ENCODE measurements at places on chromosomes 1 and 21.
A peak's percentile ranks its signal among the peaks of the same experiment; 100 is the strongest.

DNA sequence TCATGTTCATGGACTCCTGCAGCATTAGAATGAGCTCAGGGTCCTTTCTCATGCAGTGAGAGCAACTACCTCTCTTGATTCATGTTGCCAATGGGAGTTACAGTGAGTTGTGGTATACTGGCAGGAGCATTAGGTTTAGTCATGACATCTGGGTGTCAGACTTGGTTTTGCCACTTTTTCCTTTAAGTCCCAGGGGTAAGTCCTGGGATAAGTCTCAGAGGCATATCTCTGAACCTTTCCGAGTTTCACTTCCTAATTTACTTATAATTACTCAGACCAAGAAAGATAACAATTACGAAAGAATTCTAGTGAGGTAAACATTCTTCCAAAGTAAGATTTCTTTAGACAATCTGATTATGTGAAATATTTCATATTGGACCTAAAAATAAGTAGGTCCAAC, 606.0 kb downstream of the SMYD3 start:
- no peak for DNase-seq

DNA sequence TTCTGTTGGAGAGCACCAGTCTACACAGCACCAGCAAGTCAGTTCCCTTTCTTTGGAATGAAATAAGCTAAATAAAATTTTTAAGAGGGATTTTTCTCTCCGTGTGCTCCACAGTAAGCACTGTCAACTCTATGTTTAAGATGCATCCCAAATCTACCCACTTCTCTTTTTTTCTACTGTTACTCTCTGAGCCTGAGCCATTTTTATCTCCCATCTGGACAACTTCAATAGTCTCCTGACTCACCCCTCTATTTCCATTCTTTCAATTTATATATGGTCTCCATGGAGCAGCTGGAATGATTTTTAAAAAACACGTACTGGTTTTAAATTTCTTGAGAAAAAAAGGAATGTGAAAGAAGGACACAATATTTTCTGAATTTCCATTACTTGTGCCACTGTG, 24.7 kb upstream of the CCT8 start:
- DNase-seq: no peak

- DNase-seq: no peak
Measured at GRCh38 chr1:227490478-227490877, 72.9 kb upstream of the ZNF678 start.

GRCh38 chr1:162074276-162075005, 5.0 kb downstream of the NOS1AP start:
- peak; percentile 24 for DNase-seq

GRCh38 chr21:46056450-46056903, 41.4 kb upstream of the COL6A2 start:
- no peak for DNase-seq

GRCh38 chr1:156592158-156592909, 758 bp downstream of the NAXE start:
- DNase-seq: no peak

- DNase-seq: no peak
Measured at GRCh38 chr1:71561206-71561605, 480.4 kb upstream of the ZRANB2 start.

- DNase-seq: no peak
Measured at GRCh38 chr1:20785907-20786252, 1.2 kb downstream of the HP1BP3 start.

GRCh38 chr1:51847294-51847920, 31.1 kb downstream of the NRDC start:
- DNase-seq: no peak

GRCh38 chr1:107767156-107767582, 197.8 kb downstream of the VAV3 start:
- peak; percentile 94 for DNase-seq

- DNase-seq: no peak
Measured at GRCh38 chr1:37914719-37915475, 32.0 kb downstream of the INPP5B start.

- peak; percentile 58 for DNase-seq
Measured at GRCh38 chr1:145891143-145891542, 5.5 kb upstream of the ANKRD35 start.

- DNase-seq: no peak
Measured at GRCh38 chr1:45490121-45490625, 790 bp downstream of the TESK2 start.

- DNase-seq: no peak
Measured at GRCh38 chr21:41630249-41630648, 122.3 kb upstream of the TMPRSS2 start.

DNA sequence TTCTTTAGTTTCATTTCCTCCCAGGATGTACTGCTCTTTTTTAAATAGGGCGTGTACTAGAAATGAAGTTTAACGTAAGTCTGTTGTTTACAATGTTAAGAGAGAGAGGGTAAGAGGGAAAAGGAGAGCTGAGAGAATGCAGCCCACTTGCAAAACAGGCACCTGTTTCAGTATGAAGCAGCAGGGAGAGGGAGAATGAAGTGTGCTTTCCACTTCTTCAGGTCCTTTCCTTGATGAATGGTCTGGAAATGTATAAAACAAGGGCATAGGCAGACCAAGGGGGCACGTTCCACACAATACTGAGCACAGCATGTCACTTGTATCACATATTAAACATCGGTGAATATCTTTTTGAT, 2.0 kb downstream of the KCNA3 start:
- DNase-seq: no peak

DNA sequence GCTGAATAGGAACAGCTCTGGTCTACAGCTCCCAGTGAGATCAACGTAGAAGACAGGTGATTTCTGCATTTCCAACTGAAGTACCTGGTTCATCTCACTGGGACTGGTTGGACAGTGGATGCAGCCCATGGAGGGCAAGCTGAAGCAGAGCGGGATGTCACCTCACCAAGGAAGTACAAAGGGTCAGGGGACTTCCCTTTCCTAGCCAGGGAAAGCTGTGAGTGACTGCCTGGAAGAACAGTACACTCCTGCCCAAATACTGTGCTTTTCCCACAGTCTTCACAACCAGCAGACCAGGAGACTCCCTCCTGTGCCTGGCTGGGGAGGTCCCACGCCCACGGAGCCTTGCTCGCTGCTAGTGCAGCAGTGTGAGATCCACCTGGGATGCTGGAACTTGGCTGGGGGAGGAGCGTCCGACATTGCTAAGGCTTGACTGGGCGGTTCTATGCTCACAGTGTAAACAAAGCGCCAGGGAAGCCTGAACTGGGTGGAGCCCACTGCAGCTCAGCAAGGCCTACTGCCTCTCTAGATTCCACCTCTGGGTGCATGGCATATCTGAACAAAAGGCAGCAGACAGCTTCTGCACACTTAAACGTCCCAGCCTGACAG, 14.7 kb downstream of the CR1L start:
- DNase-seq: no peak

- no peak for DNase-seq
Measured at GRCh38 chr1:235998812-235999211, 66.1 kb downstream of the NID1 start.

DNA sequence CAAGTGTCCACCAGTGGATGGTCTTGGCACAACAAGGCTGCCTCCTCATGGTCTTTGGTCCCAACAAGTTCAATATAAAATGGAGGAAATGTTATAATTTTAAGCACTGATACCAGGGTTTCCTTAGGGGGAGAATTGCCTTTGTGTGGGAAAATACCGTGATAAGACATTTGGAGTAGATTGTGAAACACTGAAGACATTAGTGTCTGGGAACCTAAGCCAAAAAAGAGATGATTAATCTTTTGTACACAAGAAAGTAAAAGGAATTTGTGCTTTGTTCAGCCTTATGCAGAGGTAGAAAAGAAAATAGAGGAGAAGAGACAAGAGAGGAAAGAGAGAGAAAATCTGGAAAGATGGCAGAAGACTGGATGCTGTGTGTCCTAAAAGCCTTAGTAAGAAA, 36.1 kb downstream of the ST6GALNAC3 start:
- no peak for DNase-seq

DNA sequence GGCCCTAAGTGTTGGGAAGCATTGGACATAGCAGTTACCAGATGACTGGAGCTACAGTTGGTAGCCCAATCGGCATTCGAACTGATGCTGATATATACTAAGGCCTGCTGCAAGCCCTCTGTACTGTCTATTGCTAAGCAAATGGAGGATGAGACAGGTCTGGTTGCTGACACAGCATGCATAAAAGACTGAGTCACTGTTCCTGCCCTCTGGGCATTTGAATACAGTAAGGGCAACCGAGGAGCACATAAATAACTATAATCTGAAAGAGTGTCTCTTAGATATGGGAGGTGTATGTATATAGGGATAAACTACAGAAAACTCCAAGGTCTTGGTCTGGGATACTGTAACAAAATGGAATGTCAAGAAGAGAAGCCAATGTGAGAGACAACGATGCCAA, 16.8 kb upstream of the MARK1 start:
- DNase-seq: no peak

DNA sequence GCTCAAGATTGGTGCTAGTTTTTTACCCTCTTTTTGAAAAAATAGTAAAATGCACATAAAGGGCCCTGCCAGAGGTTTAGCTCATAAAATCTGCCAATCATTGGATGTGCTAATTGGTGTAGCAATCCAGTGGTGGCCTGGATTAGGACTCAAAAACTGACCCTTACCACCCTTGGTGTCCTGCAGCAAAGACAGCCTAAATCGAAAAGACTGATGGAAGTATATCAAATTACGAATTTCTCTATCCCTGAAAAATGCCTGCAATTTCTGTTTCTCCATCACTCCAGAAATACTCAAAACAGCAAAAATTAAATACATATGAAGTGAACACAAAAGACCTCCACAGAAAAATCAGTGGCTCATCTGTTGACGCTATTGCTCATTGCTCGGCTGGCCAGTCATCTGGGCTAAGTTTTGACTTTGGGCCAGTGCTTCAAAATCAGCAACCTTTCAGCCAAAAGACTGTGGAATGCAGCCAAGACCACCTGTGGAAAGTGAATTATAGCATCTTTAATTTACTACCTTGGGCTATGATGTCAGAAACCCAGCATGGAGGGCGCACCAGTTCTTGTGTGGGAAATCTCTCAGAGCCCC, 30.0 kb downstream of the WLS start:
- peak; percentile 20 for DNase-seq

DNA sequence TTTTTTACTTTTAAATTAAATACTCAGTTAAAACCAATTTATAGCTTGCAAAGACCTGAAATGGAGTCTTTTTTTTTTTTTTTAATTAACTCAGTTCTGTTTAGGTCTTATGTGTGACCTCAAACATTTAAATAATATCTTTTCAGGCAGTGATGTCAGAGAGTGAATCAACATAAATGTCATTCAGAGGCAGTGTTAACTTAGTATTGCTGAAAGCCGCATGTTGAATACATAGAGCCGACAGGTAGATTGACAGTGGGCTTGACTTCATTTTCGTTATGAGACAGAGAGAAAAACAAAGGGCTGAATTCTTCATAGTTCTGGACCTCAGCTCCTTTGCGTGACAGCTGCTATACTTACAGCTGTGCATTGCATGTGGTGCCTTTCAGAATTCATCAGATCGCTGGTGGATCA, 51.5 kb downstream of the PRDM2 start:
- DNase-seq: no peak

DNA sequence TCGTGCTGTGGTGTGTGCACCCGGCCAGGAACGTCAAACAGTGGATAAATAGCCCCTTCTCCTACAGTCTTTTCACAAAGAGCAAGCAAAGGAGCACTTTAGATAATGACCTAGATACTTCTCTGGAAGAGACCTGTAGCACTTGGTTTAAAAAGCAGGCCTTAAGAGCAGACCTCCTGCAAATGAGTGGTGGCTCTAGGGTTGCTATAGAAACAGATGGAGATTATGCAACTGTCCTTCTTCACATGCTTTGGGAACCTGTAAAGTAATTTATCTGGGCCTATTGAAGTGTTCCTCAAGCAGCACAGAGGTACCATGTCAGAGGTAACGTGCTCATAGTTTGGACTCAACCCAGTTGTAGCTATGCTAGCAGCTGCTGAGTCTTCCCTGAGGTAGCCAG, 208.2 kb upstream of the KIAA0040 start:
- DNase-seq: no peak

DNA sequence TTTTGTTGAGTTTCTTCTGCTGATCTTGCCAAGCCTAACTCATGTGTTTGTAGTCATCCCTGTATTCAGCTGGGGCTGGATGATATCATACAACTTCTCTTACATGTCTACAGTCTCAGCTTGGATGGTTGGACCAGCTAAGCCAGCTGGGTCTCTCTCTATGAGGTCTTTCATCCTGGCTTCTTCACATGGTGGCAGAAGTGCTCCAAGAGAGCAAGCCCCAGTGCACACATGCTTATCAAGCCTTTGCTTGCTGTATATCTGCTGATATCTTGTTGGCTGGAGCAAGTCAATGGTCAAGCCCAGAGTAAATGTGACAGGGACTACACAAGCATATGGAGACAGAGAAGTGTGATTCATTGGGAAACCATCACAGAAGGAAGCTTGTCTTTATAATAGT, 29.2 kb upstream of the SLC44A5 start:
- DNase-seq: no peak

DNA sequence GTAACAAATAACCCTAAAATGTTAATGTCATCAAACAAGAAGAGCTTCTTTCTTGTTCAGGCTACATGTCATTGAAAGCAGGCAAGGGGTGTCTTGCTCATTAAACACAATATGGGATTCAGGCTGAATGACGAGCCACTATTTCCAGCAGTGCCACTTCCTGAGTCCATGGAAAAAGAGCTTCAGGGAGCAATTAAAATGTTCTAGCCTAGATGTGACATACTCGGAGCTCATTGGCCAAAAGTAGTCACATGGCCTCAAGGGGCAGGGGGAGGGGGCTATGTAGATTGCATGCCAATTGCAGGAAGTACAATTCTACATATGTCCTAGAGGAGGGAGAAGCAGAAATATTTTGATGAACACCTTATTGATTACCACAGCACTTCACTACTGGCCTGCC, 685.3 kb upstream of the ADGRL2 start:
- DNase-seq: no peak

DNA sequence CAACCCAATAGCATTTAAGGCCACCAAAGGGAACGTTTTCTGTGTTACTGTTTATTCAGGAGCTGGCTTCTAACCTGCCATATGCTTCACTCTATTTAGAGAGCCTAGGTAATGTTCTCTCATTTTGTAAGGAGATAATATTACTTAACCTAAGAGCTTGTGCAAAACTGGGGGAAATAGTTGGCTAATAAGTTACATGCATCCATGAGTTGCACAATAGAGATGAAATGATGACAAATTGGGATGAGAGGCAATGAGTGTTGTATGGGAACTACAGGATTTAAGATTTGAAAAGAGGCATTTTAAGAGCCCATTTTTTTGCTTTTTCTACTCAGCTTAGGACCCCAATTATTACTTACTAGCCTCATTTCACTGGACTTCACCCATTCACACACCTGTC, 151.0 kb downstream of the ST6GALNAC3 start:
- DNase-seq: no peak

- no peak for DNase-seq
Measured at GRCh38 chr1:9910076-9910422, at the start of gene CTNNBIP1. TSS of gene CTNNBIP1 (minus strand) at chr1:9910269. CDS start at chr1:9872064, 38,205 bp downstream.

DNA sequence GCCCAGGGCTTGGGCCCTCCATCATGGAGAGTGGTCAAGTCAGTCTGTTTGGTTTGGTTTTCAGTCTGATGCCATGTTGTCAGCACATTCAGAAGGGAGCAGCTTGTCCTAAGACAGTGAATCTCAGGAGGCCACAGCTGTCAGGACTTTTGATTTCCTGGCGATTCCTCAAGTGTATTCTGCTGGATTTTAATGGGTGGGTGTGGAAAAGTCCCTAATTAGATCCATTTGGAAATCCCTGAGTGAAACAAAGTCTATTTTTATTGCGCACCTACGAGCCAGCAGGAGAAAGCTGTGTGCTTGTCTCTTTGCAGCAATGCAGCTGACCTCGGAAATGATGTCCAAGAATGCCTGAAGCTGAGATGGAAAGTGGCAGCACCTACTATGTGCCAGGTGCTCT, 21.6 kb upstream of the FHAD1 start:
- DNase-seq: no peak
